Psoas muscle (tissue), 8 donors: ENCODE measurements at places on chromosomes 4 and X. TPM values are rescaled to one million over a fixed set of nuclear protein-coding genes. Genes with fewer than 3 reads are reported as not detected.

- no peak for DNase-seq
Measured at GRCh38 chr4:108888769-108889168, 125.9 kb upstream of the ETNPPL start.

DNA sequence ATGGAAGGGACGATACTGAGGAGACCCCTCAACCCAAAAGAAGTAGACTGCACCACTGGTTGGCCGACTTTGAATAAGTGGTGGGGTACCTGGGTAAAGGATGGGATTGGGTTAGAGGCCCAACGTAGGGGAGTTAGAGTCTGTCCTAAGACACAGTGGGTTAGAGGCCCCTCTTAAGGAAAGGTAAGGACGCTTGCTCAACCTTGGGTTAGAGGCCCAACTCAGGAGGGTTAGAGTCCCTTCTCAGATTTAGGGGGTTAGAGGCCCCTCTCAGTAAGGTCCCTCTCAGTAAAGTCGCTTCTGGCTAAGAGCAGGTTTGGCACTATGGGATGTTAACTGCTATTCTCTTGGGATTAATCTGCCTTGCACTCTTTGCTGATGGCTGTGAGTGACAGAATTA lies 81.3 kb downstream of the ACOX3 start:
- no peak for DNase-seq

DNA sequence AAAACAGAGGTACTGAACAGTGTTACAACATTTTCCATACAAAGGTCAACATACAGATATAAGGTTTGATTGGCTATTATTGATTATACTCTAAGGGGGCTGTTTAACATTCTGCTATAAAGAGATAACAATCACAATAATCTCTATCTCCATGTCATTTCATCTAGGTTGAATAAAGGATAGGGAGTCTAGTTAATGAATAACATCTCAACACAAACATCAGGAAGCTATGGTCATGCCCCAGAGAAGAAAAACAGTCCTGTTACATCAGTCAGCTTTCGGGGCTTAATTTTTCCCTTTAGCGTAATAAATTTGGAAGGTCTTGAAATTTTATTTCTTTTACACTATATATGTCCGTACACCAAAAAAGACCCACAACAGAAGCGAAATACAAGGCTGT lies 41.5 kb upstream of the DCAF8L2 start:
- no peak for DNase-seq

DNA sequence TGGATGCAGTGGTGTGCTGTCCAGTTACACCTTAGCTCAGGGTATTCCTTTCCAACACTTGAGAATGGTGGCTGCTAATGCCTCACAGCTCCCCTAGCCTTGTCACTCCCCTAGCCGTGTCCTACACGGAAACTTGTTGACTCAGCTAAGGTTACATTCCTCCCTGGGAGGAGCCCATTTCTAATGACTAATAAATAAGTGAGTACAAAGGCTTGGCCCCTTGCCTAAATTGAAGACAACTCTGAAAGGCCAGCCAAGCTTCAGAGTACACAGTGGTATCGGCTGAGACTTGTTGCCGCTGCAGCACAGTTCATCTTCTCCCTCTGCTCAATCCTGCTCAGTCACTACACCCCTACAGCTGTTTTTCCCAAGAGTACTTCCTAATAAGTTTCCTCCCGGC lies 21.2 kb upstream of the SLC25A31 start:
- no peak for DNase-seq

DNA sequence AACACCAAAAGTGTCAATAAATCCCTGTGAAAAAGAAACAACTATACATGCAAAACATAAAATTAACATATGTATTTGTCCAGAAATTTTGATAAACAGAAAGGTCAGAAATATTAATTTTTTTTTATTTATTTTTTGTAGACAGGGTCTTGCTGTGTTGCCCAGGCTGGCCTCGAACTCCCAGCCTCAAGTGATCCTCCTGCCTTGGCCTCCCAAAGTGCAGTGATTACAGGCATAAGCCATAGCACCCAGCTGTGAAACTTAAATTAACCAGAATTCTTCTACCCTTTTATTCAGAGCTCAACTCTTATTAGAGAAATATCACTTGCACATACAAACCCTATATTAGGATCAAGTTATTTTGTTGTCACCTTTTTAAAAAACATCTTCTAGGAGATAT lies 16.2 kb downstream of the ANAPC10 start:
- no peak for DNase-seq

Gene SLC6A8
- 149 TPM for total RNA-seq
